ENCODE measurements at places on chromosomes 11 and 22.

- DNase-seq: no peak
Measured at GRCh38 chr11:122226810-122227379, 110.9 kb upstream of the BLID start.

- DNase-seq: no peak
Measured at GRCh38 chr22:37664249-37665101, 6.0 kb downstream of the PDXP start.

DNA sequence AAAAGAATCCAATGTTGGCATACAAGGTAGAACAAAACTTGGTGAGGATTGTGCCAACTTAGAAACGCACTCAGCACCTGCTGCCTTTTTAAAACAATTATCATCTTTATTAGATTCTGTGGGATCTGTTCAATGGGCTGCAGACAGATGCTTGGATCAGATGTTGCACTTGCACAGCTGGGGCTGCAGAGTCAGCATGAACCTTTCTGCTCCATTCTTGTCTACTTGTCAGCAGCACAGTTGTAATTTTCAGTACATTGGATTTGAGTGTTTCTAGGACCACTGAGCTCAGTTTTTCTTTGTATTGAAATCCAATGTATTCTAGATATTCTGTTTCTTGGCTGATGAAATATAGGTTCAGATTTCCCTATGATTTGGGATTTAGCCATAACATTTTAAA lies 164.5 kb downstream of the LUZP2 start:
- no peak for DNase-seq

GRCh38 chr11:14225666-14226065 lies 133.3 kb downstream of the RRAS2 start:
- no peak for DNase-seq

DNA sequence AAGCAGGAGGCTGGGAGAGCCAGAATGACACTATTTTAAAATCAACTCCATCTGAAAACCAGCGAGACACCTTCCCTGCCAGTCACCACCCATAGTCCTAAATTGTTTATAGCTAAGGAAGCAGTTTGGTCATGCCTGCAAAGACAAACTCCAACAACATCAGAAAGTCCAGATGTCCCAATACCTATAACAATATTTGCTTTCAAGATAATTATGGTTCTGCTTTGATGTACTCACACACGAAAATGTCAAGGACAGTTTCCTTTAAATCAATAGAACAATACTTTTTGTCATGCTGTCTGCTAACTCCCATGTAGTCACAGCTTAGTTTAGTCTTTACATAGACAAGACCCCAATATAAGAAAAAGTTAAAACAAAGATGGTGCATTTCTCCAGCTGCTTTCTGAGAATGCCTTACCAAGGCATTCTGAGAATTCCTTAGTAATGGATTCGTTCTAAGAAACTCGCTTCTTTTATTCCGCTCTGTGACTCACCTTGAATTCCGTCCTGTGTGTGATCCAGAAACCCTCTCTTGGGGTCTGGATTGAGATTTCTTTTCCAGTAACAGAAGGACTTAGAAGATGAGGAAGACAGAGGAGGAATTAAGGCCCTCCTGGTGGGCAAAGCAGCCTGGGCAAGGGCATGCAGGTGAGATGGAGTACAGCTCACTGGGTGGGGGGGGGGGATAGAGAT lies 9.6 kb upstream of the SCGB2A2 start:
- no peak for DNase-seq

DNA sequence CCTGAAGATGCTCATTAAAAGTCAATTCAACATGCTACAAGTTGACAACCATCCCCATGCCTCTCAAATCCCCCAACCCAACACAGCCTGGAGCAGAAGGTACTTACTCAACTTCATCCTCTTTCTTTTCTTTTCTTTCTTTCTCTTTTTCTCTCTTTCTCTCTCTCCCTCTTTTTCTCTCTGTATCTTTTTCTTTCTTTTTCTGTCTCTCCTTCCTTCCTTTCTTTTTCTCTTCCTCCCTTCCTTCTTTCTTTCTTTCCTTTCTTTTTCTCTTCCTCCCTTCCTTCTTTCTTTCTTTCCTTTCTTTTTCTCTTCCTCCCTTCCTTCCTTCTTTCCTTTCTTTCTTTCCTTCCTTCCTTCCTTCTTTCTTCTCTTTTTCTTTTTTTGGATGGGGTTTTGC lies 135.7 kb upstream of the SEZ6L start:
- DNase-seq: no peak

- no peak for DNase-seq
Measured at GRCh38 chr22:38257650-38258250, 15.1 kb downstream of the TMEM184B start.

DNA sequence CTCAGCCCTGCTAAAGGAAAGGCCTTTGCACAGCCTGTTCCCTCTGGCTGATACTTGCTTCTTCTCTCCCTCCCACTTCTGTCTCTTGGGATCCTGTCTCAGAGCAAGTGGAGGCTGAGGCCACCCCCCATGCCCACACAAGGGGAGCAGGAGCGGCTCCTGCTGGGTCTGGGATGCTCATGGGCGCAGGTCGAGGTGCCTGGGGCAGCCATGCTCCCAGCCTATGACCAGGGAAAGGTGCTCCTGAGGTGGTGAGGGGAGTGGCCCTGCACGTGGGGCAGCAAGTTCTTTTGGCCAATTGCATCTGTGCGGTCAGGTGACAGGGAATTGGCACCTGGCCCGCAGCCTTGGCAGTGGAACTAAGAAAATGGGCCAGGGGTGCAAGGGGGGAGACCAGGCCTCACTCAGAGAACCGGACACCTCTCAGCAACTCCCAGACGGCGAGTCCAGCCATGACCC lies 1.5 kb downstream of the MAPK11 start:
- no peak for DNase-seq

- DNase-seq: no peak
Measured at GRCh38 chr11:1828542-1828941, 6.2 kb upstream of the SYT8 start.

DNA sequence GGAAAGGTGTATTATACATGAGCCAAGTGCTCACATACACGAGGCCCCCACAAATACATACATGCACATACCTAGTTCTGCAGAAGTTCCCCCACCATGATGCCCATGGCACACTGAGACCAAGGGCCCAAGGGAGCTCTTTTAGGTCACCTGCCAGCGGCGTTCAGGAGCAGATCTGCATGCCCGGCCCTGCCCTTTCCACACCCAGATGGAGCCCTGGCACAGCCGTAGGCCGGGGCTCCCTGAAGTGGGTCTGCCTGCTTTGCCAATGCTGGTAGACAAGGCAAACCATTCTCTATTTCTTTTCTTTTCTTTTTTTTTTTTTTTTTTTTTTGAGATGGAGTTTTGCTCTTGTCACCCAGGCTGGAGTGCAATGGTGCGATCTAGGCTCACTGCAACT lies 21.5 kb downstream of the NFAM1 start:
- no peak for DNase-seq

GRCh38 chr11:115505175-115505574 lies 960 bp upstream of the CADM1 start:
- DNase-seq: no peak

DNA sequence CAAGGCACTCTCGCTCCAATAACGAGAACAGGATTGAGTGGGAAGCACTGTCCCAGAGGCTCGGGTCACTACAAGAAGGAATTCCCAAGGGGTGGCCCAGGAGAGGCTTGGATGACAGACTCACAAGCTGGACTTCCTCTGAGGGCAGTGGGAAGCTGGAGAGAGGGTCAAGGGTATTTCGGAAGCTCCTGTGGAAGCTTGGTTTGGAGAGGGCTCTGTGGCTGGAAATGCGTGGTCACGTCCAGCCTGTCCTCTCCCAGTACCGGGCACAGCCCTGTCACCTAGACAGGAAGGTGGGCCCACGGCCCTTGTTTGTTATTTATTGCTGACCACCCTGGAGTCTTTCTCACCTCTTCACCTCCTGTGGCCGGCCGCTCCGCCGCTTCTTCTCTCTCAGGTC lies 5.3 kb downstream of the SYNGR1 start:
- no peak for DNase-seq

DNA sequence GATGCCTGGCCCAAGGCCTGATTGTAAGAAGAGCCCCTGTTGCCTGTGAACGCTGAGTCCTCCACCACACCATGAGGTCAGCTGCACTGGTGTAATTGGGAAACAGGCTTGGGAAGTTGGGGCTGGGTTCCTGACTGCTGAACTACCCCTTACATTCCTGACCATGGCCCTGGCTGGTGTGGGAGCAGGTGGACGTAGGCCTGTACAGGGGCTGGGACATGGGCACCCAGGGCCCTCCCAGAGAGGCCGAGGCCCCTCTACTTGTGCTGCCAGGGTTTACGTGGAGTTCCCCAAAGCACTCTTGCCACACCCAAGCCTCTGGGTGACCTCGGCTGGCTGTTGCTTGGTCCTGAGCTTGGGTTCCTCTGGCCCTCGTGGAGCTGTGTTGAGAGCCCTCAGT lies 5.4 kb downstream of the RELT start:
- no peak for DNase-seq

DNA sequence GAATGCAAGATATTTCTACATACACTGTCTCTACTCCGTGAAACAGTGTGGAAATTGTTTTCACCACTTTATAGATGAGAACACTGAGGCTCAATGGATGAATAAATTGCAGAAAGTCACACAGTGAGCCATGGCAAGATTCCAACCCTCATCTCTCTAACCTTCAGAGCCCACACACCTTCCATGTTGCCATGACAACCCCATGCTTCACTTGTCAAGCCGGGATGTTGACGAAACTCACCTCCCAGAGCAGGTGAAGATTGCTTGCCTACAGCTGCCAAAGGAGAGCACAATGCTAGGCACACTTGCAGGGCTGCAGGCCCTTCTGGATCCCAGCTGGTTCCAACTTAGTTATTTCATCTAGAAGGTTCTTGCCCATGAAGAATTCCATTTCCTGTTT lies 71.4 kb upstream of the SEZ6L start:
- no peak for DNase-seq

GRCh38 chr11:2473361-2474058 lies 28.7 kb downstream of the KCNQ1 start:
- no peak for DNase-seq

DNA sequence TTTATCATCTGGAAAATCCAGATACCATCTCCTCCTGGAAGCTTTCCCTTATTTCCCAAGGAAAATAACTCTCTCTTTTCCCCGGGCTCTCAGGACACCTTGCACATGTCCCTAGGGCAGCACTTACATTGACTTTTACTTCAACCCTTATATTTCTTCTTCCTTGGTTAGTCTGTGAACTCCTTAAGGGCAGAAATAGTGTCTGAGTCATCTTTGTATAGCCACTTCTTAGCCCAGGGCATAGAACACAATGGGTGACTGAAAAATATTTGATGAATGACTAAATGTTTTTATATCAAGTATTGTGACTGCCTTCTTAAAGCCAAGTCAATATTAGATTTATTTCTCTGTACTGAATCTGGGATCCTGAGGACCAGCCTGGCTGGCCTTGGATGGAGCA lies 45.4 kb upstream of the MYOD1 start:
- peak; percentile 18 for DNase-seq

DNA sequence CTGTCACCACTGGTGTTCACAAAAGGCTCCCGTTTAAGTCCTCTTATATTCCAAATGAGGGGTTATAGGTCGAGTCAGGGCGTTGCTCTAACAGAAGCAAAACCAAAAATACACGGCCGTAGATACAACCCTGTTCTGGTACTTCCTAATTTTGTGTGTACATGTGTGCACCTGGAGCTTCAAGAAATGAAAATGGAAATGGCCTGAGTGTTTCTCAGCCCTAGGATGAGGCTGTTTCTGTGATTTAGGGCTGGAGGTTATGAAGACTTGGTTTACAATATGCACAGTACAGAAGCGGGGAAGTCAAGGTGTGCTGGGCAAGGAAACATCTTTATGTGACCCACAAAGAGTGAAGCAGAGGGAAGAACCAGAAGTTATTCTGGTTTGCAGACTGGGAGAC lies 110.4 kb upstream of the OR4B1 start:
- no peak for DNase-seq

DNA sequence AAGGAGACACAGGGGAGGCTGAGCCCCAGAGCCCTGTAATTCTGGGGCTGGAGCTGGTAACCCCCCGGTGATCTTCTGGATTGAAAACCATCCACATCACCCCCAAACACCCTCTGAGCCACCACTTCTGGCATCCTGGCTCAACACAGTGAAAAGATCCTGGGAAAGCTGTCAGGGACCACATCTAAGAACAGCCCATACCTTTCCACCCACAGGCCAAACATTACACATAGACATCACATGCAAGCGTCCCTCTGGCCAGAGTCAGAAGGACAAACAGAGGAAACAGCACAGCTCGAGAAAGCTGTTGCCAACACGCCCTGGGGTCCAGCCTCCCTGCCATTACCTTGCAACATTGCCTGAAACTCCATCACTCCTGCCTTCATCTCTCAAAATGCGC lies 469.5 kb downstream of the SOX6 start:
- DNase-seq: no peak

DNA sequence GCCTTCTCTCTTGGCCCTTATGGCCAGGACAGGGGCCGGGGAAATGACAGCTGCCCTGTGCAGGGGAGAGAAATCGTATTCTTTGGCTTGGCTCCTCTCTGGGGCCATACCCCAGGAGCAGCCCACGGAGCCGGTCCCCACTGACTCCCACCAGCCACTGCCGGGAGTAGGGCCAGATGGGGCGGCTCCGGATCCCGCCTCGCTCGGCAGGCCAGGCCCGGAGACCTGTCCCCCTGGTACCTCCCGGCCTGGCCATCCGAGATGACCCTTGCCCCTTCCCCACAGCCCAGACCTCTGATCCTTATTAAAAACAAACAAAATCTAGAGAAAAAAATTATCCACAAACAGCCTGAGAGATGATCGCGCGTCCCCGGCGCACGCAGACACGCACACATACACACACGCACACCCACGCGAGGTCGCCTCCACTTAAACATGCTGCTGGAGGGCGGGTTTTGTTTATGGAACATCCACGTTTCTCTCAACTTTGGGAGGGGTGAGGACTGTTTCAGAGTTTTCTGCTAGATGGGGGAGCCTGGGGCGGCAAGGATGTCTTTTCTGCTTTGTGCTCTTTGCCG lies 59.1 kb downstream of the IGLL1 start:
- DNase-seq: no peak

- no peak for DNase-seq
Measured at GRCh38 chr11:25910086-25910485, 421.8 kb upstream of the ANO3 start.

DNA sequence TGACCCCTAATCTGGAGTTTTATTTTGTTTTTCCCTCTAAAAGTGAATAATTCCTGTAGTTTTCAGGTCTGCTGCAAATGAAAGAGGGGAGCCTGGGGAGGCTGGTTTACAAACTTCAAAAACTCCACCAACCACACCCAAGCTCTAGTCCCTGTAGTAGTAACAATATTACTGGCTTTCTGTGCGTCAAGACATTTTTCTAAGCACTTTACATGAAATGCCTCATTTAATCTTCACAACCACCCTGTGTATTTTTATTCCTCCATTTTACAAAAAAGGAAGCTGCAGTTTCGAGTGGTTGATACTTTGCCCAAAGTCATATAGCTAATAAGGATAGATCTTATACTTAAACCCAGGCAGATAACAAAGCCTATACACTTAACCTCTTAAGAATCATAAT lies 23.5 kb downstream of the CTNND1 start:
- no peak for DNase-seq

- peak; percentile 93 for DNase-seq
Measured at GRCh38 chr11:503179-503981, 3.7 kb downstream of the RNH1 start.

GRCh38 chr11:130166457-130166784 lies 6.8 kb downstream of the ST14 start:
- DNase-seq: peak; percentile 96

Measured in NCI-H226 (cell line).